Putamen (tissue), 1 donor: ENCODE measurements at places on chromosomes 3 and 15.

DNA sequence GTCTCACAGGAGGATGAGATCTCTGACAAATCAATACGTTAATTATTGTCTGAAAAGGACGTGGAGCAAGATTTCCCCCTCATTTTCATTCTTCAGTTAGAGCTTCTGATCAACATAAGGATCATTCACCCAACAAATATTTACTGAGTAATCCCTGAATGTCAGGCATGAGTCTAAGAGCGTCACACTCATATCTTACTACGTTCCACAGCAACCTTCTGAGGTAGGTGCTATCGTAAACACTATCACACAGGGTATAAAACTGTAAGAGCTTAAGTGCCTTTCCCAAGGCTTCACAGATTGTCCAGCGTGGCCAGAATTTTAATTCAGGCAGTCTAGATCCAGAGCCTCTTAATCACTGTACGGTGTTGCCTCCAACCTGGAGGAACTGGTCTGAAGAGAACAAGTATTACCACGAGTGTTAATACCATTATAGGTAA is 10.6 kb upstream of the TM4SF1 start:
- DNase-seq, result no peak

- DNase-seq, result no peak
These were observed 123.5 kb upstream of the TBL1XR1 start for GRCh38 chr3:177320765-177321247.

- no peak for DNase-seq
These were observed 88.6 kb upstream of the GSK3B start for GRCh38 chr3:120182613-120183511.

- DNase-seq, result no peak
These were observed 44.0 kb downstream of the ANP32A start for GRCh38 chr15:68776477-68777270.

GRCh38 chr3:112390783-112391641 is 58.1 kb downstream of the CD200 start:
- DNase-seq, result peak; percentile 93

GRCh38 chr15:93042211-93042610 is 46.8 kb downstream of the RGMA start:
- no peak for DNase-seq

GRCh38 chr3:147411238-147411814 is 2.2 kb downstream of the ZIC1 start:
- DNase-seq, result no peak

DNA sequence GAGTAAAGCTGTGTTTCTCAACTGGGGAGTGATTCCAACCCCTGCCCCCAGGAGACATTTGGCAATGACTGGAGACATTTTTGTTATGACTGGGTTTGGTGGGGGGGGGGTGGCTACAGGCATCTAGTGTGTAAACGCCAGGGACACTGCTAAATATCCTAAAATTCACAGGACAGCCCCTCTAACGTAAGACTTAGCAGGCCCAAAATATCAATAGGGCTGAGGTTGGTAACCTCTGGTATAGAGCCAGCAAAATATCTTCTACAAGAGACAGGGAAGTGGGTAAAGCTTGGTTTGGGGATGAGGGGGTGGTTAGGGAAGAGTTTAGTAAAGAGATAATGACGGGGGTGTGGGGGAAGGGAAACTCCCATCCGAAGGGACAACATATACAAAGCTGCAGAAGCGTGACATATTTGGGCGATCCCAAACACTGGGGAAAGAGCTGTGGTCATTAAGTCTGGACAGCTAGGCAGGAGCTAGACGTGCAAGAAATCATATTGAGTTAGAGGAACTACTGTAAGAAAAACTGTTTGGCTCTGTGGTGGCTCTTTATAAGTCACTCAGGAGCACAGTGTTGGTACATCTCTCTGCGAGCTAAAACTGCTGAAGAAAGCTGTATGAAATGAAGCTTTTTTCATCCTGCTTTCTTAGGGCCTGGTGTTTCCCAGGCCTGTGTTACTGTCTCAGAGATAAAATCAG is 697 bp upstream of the TRIM69 start:
- DNase-seq, result no peak

GRCh38 chr3:177357352-177358090 is 160.2 kb upstream of the TBL1XR1 start:
- DNase-seq, result no peak

DNA sequence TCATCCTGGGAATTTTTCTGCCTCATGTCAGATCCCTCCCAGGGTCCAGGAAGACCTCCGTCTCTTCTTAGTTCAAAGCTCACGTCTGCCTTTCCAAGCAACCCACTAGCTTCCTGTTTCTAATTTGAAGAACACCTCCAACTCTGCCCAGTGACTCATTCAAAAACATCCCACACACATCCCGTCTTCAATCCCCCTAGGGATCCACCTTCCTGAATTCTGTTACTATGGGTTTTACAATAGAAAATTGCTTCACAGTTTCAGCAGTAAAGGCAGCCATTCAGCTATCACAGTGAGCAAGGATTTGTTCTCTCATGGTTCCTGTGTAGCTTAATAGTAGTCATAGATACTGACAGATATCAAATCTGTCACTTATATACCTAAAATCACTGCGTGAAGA is 308.3 kb upstream of the CCDC54 start:
- peak; percentile 58 for DNase-seq

- no peak for DNase-seq
These were observed 48.4 kb upstream of the TUSC7 start for GRCh38 chr3:116661196-116661595.

GRCh38 chr15:44296625-44297524 is 8.4 kb downstream of the GOLM2 start:
- peak; percentile 25 for DNase-seq

GRCh38 chr3:111051354-111051753 is 20.3 kb upstream of the NECTIN3 start:
- DNase-seq, result no peak

DNA sequence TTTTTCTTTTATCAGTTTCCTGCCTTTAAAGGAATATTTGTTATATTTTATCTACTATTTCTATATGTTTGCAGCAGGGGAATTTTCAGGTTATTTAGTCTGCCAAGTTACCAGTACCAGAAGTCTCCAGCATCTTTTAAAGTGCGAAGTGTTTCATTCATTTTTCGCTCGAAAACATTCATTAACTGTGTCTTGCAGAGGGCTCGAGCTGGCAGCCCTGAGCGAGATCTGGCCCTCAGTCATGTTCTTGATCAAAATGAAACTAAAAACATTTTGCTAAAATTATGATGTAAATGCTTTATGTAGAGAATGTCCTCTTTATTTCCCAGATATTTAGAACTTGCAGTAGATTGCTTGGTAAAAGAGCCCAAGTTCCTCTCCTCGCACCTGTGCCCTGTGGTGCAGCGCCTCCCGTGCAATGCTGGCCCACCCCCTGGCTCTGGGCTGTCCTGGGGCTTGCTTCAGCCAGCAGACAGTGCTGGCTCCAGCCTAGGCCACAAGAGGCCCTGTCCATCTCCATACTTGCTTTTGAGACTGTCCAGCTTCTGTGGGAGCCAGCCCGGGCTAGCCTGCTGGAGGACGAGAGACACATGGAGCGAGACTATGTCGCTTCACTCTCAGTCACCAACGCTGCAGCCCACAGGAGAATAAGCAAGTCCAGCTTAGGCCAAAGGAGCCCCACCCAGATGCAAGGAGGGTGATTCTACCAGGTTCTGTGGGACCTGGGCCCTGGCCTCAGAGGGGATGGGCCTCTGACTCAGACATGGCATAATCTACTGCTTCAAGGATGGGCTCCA is 71.9 kb upstream of the PRR23E start:
- DNase-seq, result no peak

DNA sequence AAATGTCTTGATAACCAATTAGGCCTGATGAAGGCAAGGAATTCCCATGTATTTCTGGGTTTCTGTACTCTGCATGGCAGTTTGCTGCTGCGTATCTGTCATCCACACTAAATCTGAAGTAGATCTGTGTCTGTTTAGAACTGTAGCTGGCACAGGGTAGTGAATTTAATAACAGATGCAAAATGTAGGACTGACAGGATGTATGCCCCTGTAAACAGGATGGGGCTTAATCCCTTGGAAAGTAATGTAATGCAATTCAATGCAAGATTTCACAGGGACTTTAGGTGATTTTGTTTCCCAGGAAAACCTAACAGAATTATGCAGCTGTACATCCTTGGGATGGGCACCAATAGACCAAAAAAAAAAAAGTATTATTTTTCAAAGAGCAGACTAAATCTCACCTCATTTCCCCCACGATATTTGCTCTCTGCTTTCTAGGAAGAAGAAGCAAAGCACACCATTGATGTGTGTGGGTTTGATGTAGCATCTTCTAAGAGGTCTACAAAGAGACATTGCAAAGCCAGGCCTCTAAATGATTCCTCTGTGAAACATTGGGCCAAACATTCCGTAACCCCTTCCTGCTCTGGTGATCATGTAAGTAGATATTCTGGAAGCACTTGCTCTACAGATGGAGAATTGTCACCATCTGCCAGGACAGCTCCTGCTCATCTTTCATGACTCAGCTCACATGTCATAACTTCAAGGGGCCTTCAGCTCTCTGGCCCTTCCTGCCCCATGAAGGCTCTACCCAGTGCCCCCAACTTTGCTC is 464.3 kb upstream of the RGMA start:
- no peak for DNase-seq

DNA sequence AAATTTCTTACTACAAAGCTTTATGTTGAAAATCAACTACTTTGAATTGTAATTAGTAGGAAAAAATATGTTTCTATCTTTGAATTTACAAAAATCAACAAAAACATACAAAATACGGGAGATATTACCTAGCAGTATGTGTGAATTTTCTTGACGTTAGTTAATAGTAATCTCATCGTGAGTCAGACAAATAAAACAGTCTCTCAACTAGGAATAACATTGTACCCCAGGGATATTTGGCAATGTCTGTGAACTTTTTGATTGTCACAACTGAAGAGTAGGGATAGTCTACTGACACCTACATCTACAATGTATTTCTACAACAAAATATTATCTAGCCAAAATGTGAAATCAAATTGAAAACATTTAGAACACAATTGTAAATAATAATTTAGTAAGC is 250.3 kb downstream of the POLQ start:
- DNase-seq, result no peak

GRCh38 chr3:10883478-10884234 is 67.6 kb downstream of the SLC6A11 start:
- no peak for DNase-seq

DNA sequence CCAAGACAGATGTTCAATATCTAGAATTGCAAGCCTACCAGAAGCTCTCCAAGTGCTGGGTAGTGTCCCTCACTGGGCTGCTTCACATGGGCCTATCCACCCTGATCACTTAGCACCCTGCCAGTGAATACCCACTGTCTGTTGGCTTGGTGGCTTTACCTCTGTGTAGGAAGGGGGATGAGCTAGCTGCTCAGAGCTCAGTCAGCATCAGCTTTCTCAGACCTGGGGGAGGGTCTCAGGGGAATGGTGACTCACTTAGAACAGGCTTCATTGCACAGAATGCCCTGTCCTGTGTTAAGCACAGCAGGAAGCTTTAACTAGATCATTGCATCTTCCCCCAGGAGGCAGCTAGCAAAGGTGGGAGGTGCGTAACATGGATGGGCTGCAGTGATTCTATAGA is 209.8 kb downstream of the PDCD6IP start:
- no peak for DNase-seq

DNA sequence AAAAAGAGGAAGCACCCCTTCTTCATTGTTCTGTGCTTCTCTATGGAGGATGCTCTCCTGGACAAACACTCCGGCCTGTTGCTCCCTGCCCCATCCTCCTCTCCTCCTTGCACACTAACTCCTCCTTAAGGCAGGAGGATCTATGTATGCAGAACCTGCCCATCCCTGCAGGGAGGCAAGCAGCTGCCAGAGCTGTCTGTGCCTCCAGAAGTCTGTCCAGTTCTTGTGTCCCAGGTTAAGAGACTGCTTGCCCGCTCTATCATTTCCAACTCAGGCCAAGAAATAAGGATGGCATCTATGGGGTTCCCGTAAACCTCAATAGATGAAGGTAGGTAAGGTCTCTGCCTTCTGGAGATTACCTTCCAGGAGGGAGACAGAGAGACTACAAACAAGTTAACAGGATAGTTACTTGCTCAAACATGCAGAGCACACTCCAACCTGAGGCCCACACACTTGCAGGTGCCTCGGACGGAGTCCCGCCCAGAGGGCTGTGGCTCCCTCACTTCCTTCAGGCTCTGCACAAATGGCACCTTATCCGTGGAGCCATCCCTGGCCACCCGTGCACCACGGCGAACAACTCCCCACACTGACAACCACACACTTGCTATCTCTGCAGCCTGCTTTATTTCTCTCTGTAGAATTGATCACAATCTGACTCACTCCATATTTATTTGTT is 6.9 kb downstream of the XXYLT1 start:
- no peak for DNase-seq

GRCh38 chr3:11671648-11672100 is 28.0 kb upstream of the VGLL4 start:
- DNase-seq, result peak; percentile 53

GRCh38 chr3:195558602-195559001 is 15.5 kb upstream of the PPP1R2 start:
- DNase-seq, result no peak

GRCh38 chr3:39398700-39399099 is 7.8 kb upstream of the RPSA start:
- DNase-seq, result no peak

DNA sequence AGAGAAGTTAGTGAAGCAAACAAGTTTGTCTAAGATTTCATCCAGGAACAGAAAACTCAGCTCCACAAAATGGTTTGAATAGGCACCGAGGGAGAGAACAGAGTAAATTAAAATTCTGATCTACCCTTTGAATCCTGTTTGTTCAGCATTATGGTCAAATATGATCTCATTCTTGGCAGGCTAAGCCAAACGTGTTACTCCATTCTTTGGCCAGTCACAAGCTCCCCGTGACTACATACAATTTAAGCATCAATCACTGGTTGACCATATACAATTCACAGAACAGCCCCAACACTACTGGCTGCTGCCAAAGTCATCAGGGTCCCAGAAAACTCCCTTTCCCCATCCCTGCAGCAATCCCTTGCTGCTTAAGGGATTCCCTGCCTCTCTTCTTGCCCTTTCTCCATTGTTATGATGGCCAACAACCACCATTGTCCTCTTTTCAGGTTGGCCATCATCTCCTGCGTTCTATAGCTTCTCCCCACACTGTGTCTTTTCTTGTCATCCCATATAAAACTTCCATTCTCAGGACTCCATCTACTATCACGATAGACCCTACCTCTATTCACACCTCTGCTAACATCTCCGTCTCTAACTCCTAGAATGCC is 46.3 kb downstream of the GOLIM4 start:
- DNase-seq, result no peak

GRCh38 chr3:169295912-169296570 is 367.5 kb downstream of the MECOM start:
- no peak for DNase-seq

DNA sequence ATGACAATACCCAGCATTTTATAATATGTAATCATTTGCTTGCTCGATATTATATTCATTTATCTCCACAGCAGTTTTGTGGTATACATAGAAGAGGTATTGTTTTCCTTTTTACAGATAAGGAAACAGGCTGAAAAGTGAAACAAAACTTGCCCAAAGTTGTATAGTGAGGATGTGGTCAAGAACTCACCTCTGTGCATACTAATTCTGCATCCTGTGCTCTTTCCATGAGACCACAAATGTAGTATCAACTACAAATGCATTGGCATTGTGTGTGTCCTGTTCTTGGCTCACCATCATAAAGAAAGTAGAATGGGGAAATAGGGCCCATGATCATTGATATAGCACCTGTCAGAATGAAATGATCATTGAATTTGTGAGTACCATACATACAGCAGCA is 167.3 kb downstream of the NECTIN3 start:
- DNase-seq, result no peak
